Hematopoietic multipotent progenitor cell treated with erythropoietin and hydrocortisone succinate and interleukin-3 and kit ligand, for 15 days (in vitro differentiated cells): ENCODE measurements at places on chromosomes 2 and 18.

- DNase-seq, result no peak
Observed at GRCh38 chr2:158509928-158510797, 53.4 kb downstream of the PKP4 start.

DNA sequence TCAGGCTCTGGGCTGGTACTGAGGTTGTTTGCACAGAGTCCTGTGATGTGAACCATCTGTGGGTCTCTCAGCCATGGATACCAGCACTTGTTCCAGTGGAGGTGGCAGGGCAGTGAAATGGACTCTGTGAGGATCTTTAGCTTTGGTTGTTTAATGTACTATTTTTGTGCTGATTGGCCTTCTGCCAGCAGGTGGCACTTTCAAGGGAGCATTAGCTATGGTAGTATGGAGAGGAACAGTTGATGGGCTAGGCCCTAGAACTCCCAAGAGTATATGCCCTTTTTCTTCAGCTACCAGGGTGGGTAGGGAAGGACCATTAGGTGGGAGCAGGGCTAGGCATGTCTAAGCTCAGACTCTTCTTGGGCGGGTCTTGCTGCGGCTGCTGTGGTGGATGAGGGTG is 257.0 kb upstream of the GYPC start:
- DNase-seq, result peak; percentile 27

- DNase-seq, result no peak
Observed at GRCh38 chr2:215573496-215573895, 137.6 kb upstream of the FN1 start.

DNA sequence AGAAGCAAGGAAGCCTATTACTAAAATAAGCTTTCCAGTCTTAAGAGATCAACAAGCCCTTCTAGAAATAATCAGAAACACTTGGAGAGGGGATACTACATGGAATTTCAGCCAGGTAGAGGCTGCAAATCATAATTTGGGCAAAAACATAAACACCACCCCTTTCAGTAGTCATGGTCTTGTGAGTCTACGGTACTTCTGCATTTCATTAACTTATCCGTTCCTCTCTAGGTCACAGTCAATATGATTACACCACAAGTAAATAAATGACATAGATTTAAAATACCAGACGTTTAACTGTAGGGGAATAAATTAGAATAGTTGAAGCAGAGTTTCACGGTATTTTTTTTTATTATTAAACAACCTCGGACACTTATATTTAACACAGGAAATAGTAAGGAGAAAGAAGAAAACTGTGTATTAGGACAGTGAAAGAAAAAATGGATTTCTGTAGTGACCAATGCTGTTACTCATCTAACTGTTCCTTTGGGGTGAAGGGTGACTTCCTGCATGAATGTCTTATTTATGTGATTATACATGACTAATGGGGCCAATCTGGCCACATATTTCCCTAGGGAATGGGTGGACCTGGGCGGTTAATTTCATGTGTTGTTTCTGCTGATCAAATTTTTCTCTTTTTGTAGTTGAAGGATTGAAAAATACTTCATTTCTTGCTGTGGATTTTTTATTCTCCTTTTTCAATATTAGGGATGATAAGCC is 456.6 kb upstream of the UBE2E3 start:
- no peak for DNase-seq

DNA sequence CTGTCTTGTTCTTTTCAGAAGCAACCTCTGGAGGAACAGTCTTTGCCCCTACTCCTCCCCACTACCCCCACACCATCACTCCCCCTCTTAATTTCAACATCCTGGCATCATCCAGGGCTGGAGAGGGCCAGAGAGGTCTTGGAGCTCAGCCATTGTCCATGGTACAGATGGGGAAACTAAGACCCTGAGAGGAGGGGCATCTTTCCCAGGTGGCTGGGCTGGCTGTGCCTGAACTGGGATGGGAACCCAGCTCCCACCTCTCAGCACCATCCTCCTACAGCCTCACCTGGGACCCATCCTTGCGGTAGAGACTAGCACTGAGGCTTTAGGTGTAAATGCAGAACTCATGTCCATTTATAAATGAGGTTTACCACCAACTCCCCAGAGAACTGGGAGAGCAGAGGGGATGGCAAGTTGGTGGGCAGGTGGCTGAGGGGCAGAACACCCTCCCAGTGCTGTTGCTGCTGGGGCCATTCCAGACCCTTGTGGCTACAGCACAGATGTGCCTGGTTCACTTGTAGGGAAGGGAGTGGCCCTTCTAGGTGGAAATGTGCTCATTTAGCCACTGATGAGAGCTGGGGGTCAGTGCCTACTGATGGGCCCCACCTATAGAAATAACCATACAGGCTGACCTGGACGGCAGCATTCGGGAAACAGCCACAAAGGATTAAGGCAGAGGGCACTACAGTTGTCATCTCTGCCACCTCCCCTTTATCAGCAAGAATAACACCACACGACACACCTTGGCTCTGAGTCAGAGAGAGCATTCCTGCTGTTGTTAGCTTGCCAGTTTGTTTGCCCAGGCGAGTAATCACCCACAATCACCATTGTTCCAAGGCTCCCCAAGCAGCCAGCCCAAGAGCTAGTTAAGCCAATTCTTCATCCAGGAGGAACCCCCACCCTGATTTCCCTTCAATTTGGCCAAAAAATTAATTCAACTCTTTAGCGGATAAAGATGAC is 2.1 kb downstream of the MLPH start:
- no peak for DNase-seq
